Fibroblast of upper back skin (primary cell): ENCODE measurements at places on chromosomes 2 and 18.
A peak's percentile ranks its signal among the peaks of the same experiment; 100 is the strongest.

DNA sequence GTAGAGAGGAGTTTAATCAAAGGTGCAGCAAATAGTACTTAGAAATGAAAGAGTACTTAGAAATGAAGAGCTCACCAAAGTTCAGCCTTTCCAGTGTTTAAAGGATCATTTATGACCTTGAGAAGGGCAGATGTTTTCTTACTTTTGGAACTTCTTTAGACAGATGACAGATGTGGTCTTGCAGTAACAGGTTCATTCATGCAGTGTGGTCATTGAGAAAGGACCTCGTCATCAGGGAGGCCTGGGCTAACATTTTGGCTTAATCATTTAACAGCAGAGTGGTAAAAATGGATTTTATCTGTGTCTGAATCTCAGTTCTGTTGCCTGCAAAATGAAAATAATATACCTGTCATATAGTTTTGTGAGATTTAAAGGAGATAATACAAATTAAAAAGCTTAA lies 75.1 kb upstream of the NT5C1B start:
- no peak for DNase-seq

GRCh38 chr2:202169832-202170424 lies 68.5 kb downstream of the SUMO1 start:
- DNase-seq = no peak

DNA sequence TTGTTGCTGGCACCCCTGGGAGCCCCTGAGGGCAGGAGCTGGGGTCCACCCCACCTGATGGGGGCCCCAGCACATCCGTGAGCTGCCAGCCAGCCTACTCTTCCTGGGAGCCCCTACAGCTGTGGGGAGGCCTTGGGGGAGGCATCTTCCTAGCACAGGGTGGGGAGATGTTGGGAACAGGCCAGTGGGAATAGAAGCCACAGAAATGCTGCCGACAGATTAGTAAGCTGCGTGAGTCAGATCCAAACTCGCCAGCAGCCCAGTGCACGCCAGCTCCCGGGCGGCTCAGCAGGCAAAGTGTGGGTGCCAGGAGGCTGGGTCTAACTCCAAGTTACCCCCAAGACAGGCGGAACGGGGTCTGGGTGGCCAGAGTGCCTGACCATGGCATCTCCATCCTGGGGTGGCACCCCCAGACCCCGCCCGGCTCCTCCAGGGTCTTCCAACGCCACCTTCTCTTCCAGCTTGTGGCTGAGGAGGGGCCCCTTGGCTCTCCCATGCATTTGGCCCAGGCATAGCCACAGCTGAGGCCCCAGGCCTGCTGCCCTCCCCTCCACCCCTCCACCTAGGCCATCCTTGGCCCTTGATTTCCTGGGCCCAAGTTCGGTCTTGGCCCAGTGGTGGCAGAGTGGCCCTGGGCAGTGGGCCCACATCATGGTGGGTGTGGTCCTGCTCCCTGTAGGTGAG lies 15.3 kb downstream of the CROCC2 start:
- DNase-seq = peak; percentile 96

DNA sequence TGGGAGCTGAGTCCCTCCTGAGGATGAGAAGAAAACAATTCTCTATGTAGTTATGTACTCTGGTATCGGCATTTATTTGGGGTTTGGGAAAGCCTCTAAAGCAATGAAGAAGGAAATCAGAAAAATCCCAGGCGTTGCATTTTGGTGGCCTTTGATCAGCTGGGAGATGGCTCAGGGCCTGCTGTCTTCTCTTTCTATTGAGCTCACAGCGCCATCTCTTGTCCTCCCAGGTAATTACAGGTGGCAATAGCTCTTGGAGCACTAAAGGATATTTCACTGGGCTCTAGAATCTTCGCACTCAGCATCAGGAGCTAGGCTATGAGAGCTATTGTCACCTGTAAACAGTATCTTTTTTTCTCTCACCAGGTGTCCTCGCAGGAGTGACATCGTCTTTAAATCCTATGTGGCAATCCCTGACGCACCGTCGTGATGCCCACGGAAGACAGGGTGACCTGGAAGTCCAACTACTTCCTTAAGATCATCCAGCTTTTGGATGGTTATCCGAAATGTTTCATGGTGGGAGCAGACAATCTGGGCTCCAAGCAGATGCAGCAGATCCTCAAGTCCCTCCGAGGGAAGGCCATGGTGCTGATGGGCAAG lies 76.1 kb upstream of the PMAIP1 start:
- DNase-seq = peak; percentile 84

DNA sequence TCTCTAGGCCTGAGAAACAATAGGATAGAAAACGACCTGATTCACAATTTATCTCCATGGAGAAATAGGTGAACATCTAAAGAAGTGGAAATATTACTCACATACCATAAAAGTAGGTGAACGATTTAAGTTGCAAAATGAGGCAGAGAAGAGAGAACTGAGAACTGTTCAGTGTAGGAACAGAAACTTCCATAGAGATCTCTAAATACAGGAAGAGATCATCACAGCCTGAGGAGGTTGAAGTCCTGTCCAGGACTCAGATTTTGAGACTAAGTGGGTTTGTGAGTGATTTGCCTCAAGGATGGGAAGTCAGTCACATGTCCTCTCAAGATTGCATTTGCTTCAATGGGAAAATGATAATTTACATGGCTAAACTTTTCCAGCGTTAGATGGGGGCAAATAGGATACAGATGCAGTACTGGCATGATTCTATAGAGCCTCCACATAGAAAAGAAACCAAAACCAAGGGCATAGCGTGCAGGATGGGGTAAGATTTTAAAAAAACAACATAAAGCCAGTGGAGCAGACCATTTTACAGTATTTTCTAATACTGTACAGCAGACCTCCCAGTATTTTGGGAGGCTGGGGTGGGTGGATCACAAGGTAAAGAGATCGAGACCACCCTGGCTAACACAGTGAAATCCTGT lies 68.8 kb downstream of the MEP1B start:
- DNase-seq = no peak

GRCh38 chr2:120938045-120938771 lies 202.5 kb downstream of the GLI2 start:
- peak; percentile 31 for DNase-seq

DNA sequence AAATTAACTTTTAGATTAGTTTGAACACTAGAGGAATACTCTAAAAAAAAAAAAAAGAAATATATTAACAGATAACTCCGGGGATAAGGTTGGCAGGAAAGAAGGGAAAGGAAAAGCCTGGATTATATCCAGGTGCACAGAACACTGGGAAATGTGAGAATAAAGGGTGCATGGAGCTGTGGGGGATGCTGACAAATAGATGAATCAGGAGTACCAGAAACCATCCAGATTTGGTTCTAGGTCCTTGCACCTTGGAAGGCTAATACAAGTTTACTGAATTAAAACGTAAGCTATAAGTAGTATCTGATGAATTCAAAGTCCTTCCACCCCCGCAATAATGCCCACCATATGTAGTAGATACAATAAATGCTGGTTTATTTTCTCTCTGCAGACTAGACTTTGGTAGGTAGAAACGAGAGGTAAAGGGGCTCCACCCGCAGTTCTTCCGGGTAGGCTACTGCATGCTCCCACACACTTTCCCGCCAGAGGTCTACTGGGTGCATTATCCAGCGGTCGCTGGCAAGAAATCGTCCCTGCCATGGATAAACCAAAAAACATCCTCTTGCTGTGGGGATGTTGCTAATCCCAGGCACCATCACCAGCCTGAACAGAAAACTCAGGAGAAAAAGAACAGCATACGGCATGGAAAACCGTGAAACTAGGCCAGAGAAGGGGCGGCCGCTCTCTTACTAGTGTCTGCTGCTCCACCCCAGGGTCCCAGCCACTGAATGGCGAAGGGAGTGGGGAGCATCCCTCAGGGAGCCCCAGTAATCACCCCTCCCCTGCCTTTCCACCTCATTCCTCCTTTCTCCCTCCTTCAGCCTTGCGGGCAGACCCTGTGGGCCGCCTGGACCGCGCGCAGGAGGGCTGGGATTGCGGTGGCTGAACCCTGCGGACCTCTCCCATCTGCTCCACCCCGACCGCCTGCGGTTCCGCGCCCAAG lies 1.5 kb downstream of the CNRIP1 start:
- no peak for DNase-seq

DNA sequence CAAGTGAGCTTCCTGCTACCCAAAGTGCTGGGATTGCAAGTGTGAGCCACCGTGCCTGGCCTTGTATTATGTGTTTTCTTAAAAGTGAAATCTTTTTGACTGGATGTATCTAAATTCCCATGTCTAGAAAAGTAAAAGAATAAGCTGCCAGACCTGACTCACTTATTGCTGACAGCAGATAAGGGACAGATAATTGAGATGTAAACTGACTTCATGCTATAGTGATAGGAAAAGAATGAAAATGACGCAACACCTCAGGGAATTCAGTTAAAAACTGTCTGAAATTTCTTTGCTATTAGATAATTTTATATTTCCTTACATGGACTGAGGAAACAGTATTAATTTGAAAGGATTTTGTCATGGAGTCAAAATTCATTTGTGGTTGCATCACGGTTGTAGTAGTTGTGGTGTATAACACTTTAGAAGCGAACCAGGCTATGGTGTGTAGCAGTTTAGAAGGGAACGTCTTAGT lies 19.4 kb downstream of the TTC27 start:
- DNase-seq = peak; percentile 91

DNA sequence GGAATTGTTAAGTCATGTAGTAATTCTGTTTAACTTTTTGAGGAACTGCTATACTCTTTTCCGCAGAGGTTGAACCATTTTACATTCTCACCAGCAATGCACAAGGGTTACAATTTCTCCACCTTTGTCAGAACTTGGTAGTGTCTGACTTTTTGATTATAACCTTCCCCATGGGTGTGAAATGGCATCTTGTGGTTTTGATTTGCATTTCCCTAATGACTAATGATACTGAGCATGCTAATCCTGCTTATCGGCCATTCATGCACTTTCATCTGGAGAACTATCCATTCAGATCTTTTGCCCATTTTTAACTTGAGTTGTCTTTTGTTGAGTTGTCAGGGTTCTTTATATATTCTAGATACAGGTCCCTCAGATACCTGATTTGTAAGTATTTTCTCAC lies 47.2 kb downstream of the CYB5A start:
- DNase-seq = no peak

DNA sequence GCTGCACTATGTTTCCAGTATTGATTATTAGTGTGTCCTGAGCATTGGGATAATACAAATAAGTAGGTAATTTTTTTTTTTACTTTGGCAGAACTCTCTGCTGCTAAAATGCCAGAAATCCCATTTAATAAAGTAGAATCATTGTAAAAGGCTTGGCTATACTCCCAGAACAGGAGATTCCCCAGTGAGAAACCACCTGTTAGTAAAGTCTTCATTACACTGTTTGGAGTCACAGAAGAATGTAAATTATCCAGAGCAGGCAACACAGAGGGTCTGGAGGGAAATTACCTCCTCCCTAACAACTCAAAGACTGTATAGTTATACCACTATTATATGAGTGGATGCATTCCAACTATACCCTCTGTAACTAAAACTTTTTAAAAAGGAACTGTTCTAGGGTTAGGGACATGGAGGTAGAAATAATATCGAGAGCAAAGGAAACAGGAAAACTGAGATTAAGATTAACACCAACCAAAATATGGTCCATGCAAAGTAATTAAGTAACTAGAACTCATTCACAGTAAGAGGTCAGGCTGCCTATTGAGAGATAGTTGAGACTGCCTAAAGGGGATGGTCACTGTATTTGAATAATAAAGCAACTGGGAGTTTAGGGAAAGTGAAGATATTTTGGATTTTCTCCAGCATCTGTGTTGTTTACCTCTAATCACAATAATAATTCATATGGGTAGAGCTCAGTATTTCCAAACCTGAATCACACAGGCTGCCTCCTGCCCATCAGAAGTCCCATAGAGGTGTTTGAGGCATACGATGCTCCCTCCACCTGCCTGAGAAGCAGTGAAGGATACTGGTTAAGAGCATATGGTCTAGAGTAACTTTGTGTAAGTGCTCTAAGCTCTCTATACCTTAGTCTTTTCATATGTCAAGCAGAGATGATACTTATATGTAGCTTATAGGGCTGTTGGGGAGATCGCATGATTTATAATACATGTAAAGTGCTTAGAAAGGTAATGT lies 34.4 kb downstream of the MAP2 start:
- DNase-seq = peak; percentile 43

DNA sequence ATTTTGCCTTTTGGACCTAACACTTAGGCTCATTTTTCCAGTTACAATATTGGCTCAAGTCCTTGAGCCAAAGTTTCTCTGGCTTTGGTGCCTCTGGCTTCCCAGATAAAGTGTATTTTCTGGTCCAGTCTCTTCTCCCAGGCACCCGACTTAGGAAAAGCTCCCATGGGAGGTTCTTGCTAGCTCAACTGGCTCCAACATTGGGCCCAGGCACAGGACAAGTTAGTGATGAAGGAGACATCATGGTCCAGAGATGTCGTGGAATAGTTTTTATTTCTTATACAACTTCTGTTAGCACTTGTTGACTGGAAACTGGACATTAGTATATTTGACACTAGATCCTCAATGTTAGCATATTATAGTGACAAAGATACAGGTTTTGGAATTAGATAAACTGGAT lies 8.2 kb upstream of the ZEB2 start:
- no peak for DNase-seq

- DNase-seq = no peak
Measured at GRCh38 chr2:24924266-24924665, 4.2 kb upstream of the ADCY3 start.

DNA sequence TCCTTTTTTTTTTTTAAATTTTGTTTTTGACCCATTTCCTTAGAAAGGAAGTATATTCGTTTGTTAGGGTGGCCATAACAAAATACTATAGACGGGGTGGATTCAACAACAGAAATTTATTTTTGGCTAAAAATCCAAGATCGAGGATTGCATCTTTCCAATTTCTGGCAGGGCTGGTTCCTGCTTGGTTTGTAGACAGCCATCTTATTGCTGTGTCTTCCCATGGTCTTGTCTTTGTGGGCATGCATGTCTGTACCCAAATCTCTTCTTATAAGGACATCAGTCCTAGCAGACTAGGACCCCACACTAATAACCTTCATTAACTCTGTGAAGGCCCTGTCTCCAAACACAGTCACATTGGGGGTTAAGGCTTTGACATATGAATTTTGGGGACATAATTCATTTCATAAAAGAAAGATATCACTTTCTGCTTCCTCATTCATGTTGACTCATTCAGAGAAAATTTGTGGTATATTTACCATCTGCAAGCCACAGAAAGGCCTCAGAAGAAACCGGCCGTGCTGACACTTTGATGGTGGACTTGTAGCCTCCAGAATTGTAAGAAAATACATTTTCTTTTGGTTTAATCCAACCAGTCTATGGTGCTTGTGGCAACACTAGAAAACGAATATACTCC lies 262.1 kb downstream of the LPIN1 start:
- DNase-seq = peak; percentile 62

DNA sequence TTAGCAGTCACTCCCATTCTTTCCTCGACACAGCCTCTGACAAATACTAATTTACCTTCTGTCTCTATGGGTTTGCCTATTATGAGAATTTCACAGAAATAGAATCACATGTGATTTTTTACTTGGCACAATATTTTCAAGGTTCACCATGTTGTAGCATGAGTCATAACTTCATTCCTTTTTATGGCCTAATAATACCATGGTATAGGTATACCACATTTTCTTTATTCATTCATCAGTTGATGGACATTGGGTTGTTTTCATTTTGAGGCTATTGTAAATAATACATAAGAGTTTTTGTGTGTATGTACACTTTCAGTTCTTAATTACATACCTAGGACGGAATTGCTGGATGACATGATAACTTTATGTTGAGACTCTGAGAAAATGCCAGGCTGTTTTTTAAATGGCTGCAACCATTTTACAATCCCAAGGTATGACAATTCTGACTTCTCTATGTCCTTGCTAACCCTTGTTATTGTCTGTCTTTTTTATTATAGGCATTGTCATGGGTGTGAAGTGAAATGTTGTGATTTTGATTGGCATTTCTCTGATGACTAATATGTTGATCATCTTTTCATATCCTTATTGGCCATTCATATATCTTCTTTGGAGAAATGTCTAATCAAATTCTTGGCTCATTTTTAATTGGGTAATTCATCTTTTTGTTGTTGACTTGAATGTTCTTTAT lies 87.9 kb downstream of the IRS1 start:
- DNase-seq = no peak
